Fibroblast of gingiva (primary cell): ENCODE measurements at places on chromosomes 5 and 9.

DNA sequence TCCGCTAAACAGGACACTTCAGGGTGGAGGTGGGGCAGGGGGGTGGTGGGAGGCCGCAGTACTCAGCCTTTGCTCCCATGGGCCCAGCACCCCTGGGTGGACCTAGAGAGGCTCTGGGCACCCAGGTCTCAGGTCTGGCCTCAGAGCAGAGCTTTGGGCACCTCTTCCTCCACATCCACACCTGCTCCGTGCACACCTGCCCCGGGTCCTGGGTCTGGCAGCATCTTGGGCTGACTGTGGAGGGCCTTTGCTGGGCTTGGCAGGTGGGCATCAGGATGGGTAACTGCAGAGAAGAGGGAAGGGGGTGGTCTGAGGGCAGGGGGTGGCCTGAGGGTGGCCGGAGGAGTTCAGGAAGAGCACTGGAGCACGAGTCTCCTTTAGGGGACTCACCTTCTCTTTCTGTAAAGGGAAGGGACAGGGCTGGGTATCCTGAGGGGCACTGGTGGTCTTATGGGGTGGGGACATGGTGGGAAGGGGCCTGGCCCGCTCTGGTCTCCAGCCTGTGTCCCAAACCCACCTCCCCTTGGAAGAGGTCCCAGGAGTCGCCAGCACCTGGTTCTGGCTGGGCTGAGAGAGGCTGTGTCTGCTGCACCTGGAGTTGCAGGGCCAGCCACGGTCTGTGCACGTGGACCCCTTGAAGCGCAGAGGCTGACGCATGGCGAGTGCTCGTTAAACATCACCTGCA lies 106.7 kb upstream of the IER5L start:
- DNase-seq = no peak

- DNase-seq = no peak
These were observed 512.7 kb downstream of the SLCO4C1 start for GRCh38 chr5:101783241-101784013.

DNA sequence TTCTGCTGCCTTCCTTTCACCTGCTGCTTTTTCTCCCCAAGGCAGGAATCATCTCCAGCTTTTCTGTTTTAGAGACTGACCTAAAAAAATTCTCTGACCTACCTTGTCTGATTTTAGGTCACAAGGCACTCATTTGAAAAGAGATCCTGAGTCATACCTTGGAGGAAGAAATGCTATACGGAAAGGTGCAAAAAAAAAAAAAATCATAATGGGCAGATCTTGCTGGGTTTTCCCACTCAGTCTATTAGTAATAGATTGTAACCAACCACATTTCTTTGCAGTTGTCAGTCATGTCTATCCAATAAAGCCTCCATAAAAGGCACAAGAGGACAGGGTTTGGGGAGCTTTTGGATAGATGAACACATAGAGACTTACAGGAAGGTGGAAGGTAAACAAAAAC lies 70.0 kb downstream of the MTREX start:
- DNase-seq = no peak

DNA sequence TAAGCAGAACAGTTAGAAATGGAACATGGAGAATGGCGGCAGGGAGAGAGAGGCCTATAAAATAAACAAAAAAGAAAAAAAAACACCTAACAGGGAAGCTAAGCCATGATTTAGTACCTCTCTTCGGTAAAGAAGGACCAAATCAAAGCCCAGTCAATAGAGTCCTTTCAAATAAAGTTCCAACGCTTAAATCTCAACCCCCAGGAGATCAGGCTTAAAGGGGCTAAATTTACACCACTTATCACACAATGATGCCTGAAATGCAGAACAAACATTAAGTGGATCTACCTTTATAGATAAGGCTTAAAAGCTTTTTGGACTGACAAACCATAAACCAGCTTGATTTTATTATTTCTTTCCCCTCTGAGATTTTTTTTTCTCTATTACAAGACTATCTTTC lies 66.3 kb downstream of the PRELID2 start:
- DNase-seq = no peak

GRCh38 chr9:122382901-122383850 lies 12.4 kb downstream of the PTGS1 start:
- DNase-seq = peak; percentile 92

DNA sequence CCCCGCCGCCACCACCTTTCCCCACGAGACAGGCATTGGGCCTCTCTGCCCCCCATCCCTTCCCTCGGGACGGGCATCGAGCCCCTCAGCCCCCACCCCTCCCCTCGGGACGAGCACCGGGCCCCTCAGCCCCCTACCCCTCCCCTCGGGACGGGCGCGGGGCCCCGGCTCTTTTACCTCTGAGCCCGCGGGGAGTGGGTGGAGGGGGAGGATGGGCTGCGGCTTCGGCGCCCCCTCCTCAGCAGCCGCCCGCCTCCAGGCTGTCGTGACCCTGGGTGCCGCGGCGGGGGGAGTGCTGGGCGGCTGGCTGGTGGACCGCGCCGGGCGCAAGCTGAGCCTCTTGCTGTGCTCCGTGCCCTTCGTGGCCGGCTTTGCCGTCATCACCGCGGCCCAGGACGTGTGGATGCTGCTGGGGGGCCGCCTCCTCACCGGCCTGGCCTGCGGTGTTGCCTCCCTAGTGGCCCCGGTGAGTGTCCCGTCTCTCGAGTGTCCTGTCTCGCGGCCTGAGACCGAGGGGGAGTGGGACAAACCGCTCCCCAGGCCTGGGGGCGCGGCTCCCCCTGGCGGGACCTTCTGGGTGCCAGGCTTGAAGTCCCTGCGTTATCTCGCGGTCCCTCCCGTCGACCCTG lies 791 bp downstream of the SLC2A8 start:
- peak; percentile 8 for DNase-seq

- DNase-seq = peak; percentile 50
These were observed 7.1 kb downstream of the TLE4 start for GRCh38 chr9:79578891-79579290.

- DNase-seq = no peak
These were observed 137.8 kb downstream of the GADD45G start for GRCh38 chr9:89742660-89743059.

GRCh38 chr9:5879419-5880181 lies 11.1 kb upstream of the MLANA start:
- peak; percentile 25 for DNase-seq

DNA sequence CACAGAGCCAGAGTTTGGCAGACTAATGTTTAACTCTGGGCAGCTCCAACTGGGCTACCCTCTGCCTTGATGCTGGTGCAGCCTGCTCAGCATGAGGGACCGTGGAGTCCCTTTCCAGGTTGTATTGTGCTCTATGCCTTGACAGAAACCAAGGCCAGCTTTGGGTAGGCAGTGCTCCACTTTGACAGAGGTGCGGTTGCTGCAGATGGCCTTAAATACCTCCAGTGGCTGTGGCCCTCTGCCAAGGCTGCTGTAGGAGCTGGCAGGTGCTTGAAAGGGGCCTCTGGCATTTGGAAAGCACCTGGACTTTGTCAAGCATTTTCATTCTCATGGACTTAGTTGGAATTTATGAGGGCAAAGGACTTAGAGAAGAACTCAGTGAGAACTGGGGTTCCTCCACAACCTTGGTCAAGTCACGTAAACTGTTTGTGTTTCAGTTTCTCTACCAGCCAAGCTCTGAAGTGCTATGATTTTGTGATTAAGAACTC lies 249.7 kb upstream of the ZNF462 start:
- no peak for DNase-seq

DNA sequence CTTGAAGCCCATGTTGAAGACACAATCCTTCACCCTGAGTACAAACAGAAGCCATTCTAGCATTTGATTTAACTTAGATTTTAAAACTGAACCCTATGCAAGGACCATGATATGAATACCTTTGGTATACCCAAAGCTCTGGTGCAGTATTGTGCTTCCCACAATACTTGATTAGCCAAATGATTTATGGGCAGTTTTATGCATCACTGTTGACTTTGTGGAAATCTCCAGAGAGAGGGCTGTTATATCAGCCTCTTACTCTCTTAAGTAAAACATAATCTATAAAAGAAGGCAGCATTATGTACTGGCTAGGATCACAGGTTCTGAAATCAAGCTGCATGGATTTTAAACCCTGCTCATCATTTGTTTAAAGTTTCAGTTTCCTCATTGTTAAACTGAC lies 762.8 kb downstream of the EFNA5 start:
- no peak for DNase-seq

DNA sequence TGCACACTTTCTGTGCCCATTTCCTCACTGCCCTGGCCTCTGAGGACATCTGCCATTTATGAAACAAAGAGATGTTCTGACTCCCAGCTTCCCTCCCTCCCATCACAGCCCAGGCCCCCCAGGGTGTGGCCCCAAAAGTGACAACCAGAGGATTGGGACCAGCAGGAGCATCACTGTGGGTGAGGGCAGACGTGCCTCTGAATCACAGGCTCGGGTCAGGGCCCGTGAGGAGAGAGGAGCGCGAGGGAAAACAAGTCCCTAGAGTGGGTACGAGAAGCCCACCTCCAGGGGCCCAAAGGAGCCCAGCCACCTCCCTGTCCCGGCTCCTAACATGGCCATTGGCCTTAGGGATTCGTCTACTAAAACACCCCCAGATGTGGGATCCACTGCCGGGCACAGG lies 138.0 kb upstream of the FSTL4 start:
- no peak for DNase-seq

GRCh38 chr9:93096131-93096802 lies at the start of gene CARD19:
TSS of gene CARD19 (plus strand) at chr9:93096217. CDS start at chr9:93096346, 129 bp downstream.
- DNase-seq = peak; percentile 44

- DNase-seq = peak; percentile 61
These were observed 38.7 kb downstream of the SLC28A3 start for GRCh38 chr9:84301851-84302250.

DNA sequence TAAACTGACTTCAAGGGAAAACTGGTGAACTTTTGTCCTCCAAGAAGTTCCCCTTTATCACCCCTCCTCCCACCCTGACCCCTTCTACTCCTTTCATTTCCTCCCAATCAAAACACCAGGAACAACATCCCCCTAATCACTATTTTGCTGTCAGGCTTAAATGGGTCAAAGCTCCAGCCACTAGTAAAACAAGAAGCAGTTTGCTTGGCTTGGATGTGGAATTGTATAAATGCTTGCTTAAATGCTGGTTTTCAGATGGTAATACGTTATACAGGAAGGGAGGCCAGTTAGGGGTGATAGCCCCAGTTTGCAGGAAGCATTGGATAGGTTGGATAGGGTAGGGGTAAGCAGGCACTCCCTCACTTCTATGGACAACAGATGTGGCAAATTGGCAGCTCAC lies 473.6 kb downstream of the AGTPBP1 start:
- DNase-seq = peak; percentile 6

DNA sequence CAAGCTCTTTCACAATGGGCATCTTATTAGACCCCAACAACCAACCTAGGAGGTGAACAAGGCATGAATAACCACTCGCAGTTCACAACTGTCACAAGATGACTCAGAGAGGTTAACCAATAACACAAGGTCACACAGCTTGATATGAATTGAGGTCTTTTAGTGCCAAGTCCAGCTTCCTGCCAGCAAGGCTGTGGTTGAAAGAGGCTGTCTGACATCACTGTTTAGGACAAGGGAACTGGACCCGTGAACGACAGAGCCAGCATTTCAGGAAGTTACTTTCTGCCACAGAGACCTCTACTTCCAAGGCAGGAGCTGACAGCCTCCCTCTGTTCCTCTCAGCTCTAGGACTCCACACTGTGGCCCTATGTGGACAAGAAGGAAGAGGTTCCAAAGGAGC lies 53.4 kb upstream of the ALDH1B1 start:
- DNase-seq = peak; percentile 63

GRCh38 chr9:92476962-92477361 lies 5.3 kb downstream of the ASPN start:
- DNase-seq = no peak

GRCh38 chr9:97311798-97312500 lies 4.5 kb downstream of the CCDC180 start:
- DNase-seq = no peak

- DNase-seq = no peak
These were observed 4.3 kb downstream of the HAND1 start for GRCh38 chr5:154473581-154474283.

GRCh38 chr5:171601266-171601881 lies 181.9 kb downstream of the FGF18 start:
- DNase-seq = no peak

DNA sequence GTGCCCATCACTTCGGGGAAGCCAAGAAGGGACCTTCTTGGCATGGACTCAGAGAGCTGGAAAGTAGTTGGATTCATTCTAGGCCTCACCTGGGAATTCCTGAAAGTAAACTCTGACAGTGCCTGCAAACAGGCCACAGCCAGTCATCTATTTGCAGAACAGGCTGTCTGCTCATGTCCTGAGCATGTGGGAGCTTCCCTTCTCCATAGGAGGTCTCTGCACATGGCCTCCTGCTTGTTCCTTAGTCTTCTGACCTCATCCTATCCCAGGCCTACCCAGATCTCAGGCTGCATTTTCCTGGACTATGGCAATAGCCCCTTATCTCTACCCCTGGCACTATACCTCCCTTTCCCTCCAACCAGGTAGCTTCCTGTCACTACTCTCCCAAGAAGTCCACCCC lies 67.2 kb upstream of the FSTL4 start:
- DNase-seq = no peak

GRCh38 chr9:98263080-98263479 lies 7.6 kb upstream of the TBC1D2 start:
- DNase-seq = no peak

- DNase-seq = no peak
These were observed 233.0 kb upstream of the ATP10B start for GRCh38 chr5:161085056-161085455.

DNA sequence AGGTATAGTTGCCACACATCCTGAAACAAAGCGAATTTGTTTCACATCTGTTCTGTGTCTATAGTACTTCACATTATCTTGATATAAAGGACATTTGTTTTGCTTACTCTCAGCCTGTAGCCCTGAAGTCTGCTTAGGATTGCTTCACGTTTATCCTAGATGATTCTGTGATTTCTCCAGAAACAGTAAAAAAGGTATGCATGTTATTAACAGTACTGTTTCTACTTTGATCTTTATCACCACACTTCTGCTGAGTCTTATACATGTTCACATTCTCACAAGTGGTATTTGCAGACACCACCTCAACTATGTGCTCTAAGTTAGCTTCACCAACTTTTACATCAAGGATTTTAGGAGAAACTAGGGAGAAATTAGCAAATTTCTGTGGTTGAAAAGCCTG lies 47.4 kb upstream of the ADAMTS19 start:
- DNase-seq = no peak

DNA sequence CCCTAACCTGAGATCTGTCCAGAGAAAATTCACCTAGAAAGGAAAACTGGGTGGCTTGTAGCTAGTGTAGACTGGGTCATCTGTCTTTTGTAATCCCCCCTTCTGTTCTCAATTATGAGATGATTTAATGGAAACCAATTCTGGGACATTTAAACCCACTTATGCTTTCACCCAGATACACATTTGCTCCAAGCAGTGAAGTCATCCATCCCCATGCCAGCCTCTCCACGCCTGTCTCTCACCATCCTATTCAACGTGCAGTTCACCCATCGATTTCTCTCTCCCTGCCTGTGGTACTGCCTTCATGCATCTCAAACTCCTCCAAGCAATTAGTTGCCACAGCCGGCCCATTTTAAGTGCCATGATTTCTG lies 1.8 kb downstream of the PHF19 start:
- peak; percentile 59 for DNase-seq

DNA sequence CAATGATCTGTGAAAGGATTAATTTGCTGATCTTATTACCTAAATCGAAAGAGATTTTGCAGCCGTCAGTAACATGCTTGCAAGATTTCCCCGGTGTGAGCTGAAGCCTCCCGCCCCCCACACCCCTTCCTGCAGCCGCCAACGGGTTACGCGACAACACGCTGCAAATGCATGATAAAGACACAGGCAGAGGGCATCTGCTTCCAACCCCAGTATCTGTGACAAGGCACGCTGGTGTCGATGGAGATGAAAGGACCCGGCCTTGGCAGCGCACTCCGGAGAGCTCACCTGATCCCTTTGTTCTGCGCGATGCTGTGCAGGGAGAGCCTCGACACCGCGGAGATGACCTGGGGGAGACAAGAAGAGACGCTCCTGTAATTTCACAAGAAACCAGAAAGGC lies 122.9 kb upstream of the SARDH start:
- no peak for DNase-seq

GRCh38 chr5:93677359-93677891 lies 64.0 kb downstream of the POU5F2 start:
- peak; percentile 95 for DNase-seq
